ENCODE measurements at places on chromosomes 2 and 18.

DNA sequence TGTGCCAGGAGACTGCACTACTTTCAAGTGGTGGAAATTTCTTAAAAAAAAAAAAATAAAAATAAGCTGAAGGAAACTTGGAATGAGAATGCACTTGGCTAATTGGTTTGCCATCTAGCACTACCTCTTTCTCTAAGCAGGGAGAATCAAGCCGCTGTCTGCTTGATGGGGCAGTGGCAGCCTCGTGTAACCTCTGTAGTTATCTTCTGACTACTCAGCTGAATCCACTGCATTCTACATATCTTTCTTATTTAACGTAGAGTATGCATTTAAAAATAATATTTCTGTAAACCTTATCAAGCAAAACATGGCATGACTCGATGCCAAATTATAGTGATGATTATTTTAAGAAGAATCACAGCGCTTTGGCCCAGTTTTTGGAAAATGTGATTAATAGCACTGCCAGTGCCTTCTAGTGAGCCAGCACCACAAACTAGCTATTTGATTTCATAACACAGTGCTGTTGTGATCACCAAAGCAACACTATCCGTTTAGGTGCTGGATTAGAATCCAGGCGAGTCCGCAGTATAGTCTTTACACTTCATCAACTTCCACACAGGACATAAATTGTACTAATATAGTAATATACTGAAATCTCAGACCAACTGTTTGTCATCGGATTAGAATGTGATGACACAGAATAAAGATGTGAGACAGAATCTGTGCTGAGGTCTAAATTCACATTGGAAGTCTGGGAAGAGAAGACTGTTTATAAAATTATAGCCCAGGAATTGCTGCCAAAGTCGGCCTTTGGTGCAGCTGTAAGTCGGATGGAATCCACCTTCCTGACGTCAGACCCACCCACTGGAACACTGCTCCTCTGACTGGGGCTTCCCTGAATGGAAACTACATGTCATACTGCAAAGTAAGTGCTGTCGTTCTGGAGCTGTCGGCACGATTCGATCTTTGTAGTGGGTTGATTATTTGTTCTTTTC, 136.5 kb upstream of the ETAA1 start:
- DNase-seq, result peak; percentile 99

DNA sequence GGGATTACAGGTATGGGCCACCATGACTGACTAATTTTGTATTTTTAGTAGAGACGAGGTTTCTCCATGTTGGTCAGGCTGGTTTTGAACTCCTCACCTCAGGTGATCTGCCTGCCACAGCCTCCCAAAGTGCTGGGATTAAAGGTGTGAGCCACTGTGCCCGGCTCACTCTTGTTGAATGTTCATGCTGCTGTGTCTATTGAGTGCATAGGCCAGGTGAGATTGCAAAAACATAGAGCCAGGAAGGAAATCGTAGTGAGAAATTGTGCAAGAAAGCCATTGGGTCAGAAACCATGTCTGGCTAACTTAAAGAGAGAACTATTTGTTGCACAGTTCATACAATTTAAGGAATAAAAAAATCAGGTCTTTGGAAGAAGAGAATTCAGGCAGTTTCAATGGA, 45.5 kb upstream of the FZD5 start:
- no peak for DNase-seq

DNA sequence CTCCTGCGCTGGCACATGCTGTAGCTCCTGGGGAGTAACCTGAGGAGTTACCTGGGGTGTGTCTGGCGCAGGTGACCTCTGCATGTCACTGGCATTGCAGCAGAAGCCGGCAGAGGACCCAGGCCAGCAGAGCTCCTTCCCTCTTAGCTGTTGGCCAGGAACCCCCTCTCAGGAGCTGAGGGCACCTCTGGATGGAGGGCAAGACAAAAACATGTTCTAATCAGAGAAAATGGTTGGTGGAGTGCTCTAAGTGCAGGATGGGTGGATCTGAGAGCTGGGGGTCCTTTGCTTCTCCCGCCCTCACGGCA, 44.9 kb upstream of the SNTG2 start:
- DNase-seq, result no peak

- no peak for DNase-seq
Measured at GRCh38 chr2:186032102-186032738, 293.6 kb downstream of the FSIP2 start.

- no peak for DNase-seq
Measured at GRCh38 chr2:200689115-200689514, 103.3 kb downstream of the AOX1 start.

Data from ELR (cell line).